Hematopoietic multipotent progenitor cell (in vitro differentiated cells): ENCODE measurements at places on chromosomes 6 and 20.
A peak's percentile ranks its signal among the peaks of the same experiment; 100 is the strongest.

DNA sequence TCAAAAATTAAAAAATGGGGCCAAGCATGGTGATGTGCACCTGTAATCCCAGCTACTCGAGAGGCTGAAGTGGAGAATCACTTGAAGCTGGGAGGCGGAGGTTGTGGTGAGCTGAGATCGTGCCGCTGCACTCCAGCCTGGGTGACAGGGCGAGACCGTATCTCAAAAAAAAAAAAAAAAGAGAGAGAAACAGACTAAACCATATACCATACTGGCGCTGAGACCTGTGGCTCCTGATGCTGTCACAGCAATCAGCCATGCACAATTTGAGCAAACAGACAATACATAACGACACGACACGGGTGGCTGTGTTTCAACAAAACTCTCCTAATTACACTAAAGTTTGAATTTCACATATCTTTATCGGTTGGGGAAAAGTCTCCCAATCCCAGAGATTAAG is 14.9 kb upstream of the CBFA2T2 start:
- no peak for DNase-seq

GRCh38 chr6:135875446-135875845 is 23.9 kb downstream of the PDE7B start:
- no peak for DNase-seq

DNA sequence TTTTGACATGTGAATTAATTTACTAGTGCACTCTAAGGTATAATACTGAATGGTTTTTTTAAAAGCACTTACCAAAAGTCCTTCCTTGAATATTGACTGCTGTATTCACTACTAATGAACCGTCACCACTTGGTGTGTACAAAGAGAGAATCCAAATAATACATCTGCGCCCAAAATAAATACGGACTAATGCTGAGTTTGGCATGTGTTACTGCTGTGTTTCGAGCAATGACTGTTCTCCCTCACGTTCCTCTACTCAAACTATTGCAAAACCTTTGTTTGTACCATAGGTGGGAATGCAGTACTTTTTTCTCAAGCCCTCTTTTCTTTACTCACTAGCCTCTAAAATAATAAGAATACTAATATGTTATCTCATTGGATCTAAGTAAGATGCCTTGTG is 305.5 kb downstream of the QKI start:
- no peak for DNase-seq

DNA sequence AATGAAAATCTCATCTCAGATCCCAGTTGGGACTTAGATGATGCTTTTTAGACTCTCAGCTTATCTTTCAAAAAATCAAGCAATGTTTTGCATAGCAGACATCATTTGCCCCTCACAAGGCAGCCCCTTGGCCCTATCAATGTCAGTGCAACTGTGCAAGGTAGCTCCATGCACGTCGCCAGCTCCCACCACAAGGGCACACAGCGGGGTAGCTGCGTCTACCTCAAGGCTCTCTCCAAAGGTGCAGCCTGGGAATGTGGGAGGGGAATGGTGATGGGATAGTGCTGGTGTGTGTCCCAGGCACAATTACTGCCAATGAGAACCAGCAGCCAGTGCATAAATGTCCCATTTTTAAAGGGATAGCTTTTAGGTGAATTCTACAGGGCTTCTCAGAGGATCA is 137.5 kb upstream of the SYNDIG1 start:
- DNase-seq, result no peak

- no peak for DNase-seq
These were observed 356.8 kb upstream of the AGPAT4 start for GRCh38 chr6:161630674-161631073.

DNA sequence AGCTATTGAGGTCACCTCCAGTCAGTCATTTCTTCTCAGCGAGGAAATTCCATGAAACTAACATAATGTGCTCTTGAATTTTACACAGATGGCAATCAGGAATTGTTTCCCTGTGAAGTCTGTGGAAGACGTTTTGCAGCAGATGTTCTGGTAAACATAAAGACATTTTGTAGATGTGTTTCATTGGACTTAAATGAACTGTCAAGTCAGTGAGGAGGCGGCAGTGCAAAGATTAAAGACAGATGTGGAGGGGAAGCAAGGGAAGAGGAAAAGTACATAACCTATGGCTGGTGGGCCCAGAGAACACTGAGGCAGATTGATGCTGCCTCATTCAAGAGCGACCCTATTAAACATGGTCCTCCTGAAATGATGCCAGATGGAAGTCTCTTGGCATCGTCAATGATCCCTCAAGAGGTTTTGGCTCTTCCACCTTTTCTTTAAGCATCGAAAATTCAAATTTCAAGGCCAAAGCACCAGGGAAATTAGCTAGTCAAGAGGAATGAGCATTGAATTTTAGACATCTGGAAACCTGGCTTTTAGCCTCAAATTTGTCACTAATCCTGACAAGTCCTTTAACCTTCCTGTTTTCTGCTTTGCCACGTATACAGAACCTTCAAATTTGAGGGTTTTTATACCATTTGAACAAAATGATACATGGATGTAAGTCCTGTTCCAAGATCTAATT is 20.1 kb downstream of the ZC2HC1B start:
- DNase-seq, result no peak

DNA sequence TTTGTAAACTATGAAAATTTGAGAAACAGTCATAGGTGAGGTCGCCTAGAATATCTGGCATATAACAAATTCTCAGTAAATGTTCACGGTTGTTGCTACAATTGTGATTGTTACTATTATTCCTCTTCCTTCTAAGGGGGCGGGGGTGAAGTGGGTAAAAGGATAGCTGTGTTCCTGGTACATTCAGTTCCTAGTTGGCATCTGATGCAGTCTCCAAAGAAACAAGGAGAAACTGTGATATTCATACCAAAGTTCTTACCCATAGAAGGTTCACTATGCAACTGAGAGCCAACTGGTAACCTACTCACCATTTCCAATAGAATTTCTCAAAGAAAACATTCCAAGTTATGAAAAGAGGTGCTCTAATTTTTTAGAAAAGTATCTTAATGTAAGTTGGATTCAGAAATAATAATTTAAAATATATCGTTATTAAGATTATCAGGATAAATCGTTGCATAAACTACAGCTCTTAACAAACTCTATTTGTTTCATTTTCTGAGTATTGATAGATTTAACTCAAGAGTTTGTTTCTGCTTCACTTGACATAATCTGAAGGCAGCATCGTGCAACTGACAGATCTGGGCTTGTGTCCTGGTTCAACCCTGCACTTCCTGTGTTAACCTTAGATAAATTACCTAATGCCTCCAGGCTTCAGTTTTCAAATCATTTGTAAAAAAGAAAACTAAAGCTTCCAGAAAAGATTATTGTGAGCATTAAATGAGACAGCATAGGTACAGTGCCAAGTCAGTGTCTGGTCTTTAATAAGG is 13.3 kb upstream of the MAP7 start:
- peak; percentile 42 for DNase-seq

DNA sequence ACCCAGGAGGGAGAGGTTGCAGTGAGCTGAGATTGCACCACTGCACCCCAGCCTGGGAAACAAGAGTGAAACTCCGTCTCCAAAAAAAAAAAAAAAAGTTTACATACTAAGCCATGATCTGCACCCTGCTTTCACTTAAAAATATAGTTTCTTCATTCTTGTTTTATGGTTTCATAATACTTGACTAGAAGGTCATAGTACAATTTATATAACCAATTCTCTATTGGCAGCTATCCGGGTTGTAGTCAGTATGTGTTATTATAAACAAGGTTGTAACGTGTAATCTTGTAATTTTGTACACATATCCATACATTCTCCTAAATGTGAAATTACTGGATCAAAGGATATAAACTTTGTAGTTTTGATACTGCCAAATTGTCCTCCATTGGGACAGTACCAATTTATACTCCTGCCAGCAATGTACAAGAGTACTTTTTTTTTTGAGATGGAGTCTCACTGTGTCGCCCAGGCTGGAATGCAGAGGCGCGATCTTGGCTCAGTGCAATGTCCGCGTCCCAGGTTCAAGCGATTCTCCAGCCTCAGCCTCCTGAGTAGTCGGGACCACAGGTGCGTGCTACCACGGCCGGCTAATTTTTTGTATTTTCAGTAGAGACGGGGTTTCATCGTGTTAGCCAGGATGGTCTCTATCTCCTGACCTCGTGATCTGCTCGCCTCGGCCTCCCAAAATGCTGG is 144.8 kb downstream of the GJA10 start:
- no peak for DNase-seq

GRCh38 chr6:8958894-8959511 is 523.7 kb upstream of the SLC35B3 start:
- no peak for DNase-seq

DNA sequence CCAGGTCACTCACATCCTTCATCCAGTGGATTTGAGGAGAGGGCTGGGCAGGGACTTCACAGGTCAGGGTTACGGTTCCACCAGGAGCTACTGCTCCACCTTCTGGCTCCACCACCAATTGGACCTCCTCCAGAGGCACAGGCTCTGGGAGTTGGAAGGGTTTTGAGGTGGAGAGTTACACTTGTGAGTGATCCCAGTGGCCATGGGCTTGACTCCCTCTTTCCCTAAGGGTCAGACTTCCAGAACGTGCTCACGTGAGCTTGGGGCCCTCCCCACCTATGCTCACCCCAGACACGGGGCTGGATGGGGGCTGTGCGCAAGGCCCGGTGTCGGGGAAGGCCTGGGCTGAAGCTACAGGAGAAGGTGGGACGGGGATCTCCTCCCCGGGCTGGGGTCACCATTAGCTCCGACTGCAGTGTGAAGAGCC is 1.5 kb downstream of the AGER start:
- DNase-seq, result no peak

DNA sequence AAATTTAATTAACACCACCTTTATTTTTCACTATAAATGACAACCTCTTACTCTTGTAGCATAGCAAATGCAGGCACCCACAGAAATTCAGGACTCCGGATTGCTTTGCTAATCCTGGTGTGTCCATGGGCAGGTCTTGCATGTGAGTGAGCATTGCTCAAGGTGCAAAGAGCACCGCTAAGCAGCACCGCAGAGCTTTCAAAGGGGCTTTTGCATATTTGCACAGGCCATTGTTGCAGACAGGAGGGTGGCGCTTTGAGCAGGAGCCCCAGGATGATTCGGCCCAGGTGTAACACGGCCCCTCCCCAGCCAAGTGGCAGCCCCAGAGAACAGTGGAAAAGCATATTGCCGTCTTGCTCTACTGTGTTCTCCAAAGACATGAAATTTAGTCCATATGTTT is 293.2 kb downstream of the NRN1 start:
- no peak for DNase-seq

- no peak for DNase-seq
These were observed 21.8 kb downstream of the LMBRD1 start for GRCh38 chr6:69774740-69775584.

- no peak for DNase-seq
These were observed 28.0 kb upstream of the SYNJ2 start for GRCh38 chr6:157953580-157954091.

DNA sequence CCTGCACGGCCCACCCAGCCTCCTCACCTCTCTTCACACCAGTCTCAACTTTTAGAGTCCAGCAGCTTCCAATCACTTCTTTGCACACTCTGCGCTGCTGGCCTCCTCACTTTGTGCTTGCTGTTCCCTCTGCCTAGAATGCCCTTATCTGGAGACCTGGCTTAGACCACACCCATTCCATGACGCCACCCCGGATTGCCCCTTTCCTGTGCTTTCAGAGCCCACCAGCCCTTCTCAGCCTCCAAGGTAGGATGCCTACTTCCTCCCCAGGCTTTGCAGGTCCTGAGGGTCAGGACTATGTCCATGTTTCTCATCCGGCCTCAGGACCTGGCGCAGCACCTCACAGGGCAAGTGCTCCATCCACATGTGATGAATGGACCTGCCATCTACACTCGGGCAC is 27.0 kb upstream of the AVP start:
- DNase-seq, result no peak

DNA sequence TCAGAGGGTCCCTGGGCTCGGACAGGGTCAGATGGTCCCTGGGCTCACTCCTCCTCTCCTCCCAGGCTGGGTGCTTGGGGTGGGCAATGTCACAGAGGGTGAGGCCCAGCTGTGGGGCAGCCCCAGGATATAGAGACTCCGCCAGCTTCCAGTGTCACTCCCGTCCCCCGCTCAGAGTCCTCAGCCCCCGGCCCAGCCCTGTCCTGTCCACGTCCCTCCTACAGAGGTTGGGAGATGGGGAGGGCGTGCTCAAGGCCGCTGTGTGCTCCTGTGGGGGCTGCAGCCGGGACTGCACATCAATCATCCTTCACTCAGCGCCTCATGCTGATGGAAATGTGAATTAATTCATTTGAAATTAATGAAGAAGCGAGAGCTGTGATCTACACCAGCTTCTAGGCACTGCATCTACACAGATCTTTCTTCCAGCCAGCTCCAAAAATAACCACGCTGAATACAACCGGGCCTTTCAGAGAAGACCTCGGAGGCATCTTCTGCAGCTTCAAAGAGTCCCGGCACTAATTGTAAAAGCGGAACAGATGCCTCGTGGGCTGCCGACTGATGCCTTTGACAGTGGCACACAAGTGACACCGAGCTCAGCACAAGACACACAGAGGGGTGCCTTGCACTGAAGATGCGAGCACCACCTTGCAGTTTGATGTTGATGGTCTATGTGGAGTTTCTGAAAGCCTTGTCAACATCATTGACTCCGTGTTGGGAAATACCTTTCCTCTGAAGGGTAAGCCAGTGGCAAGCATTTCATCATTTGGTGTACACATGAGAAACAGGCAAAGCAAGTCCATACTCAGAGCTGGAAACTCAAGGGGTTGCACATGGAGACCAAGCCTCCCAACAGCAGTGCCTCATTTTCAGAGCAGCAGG is 39.3 kb downstream of the DACT2 start:
- no peak for DNase-seq

GRCh38 chr6:158626360-158627167 is 18.0 kb downstream of the DYNLT1 start:
- no peak for DNase-seq

GRCh38 chr6:75275067-75275466 is 9.5 kb downstream of the TMEM30A start:
- no peak for DNase-seq

DNA sequence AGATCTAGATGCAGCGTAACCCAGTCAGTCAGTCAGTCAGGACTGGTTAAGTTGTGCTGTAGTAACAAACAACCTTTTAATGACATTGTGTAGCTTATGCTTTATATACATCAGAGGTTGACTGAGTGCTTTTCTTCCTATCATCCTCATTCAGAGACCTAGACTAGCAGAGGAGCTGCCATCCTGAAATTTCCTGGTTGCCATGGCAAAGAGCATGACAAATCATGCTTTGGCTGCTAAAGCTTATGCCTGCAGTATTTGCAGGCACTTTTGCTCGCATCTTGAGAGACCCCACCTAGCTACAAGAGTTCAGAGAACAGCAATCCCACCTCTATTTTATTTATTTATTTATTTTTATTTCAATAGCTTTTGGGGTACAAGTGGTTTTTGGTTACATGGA is 244.0 kb downstream of the BTBD3 start:
- DNase-seq, result no peak

- DNase-seq, result no peak
These were observed 13.7 kb upstream of the CSE1L start for GRCh38 chr20:49032455-49032854.
